ENCODE measurements at places on chromosomes 6 and 20. TPM values are rescaled to one million over a fixed set of nuclear protein-coding genes. Genes with fewer than 3 reads are reported as not detected.
A peak's percentile ranks its signal among the peaks of the same experiment; 100 is the strongest.

- no peak for DNase-seq
Observed at GRCh38 chr6:43495409-43495941, 14.7 kb downstream of the LRRC73 start.

DNA sequence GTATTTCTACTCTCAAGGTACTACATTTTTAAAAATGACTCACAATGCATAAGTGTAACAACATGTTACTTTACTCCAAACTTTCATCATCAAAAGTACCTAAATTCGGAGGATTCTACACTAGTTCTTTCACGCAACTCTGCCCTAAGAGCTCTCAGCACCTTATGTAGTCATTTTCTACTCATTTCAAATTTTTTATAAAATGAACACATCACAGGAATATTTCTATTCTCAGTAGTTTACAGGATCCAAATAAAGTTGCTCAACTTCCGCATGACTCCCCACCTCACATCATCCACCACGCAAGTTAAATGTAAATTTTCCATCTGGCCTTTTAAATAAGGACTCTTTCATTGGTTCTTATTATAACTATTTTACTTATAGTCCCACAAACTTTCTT, 344.9 kb upstream of the MANEA start:
- no peak for DNase-seq

DNA sequence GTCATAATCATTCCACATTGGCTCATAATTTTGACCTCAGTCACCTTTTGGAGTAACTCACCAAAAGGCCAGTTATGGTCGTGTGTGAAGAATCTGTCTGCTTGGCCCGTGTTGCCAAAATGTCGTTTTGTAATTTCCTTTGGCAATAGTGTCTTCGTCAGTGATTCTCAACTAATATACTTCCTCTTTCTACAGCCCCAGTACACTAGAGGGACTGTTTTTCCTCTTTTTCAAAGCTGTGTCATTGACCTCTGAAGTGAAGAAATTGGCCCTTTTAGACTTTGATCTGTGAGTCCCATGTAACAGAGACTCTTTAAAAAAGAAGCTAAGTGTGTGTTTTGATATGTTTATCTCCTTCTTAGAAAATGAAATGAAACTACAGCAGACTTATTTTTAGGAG, 5.2 kb downstream of the FOXO3 start:
- DNase-seq = no peak

DNA sequence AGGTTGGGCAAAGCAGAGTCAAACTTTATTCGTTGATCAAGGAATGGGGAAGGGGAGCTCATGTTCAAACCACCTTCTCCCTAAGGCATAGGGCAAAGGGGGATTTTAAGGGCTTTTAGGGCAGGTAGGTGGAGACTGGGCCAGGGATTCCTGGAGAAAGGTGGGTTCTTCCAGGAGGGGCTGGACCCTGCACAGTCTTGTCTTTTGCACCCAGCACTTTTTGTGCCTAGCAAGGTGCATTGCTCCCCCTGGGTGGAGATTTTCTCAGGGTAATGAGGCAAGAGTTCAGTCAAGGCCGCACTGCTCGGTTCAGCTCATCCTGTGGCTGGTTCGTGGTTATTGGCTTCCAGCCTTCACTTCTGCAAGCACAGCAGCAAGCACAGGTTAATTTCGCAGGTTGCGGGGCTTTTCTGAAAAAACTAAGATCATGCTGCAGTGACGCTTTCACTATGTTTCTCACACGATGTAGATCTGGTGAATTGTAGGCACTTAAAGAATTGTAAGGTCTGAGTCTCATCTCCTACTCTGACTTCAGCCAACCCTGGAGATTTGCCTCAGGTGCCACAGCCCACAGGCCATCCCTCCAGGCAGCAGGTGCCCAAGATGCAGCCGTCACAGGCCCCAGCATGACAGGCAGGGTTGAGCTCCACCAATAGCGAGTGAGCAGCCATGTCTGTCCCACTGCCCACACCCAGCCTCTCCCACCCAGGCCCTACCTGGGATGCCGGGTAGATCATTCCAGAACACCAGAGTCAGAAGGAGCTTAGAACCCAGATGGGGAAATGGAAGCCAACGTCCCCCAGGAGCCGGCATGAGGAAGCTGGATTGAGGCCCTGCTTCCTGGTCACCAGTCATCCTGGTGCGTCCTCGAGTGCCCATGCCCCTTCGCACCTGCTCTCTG, 37.1 kb downstream of the SUN5 start:
- DNase-seq = peak; percentile 58

DNA sequence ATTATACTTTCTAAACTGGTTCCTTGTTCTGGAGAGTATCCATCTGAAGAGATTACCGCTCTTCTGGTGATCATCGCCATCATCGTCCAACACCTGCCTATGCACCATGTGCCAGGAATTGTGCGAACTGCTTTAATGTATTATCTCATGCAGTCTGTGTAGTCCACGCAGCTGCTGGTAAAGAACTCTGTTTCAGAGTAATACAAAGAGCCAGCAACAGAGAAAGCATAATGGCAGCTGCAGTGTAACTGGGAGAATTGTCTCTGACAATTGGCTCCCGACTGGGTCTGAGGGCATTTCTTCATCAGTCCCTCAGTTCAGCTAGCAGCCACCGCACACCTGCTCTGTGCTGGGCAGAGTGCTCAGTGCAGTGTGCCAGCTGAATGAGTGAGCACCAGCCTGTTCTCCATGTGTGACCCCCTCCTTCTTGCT, 383.4 kb downstream of the GRIK2 start:
- no peak for DNase-seq

Gene ATAT1
- 4.3 TPM for total RNA-seq

Gene PGC
- not detected for total RNA-seq

Gene MGME1
- total RNA-seq = 9.5 TPM

Gene STMND1
- total RNA-seq = not detected
